Activated B cell treated with CpG ODN at 0.5 μM for 24 hours (primary cell): ENCODE measurements at places on chromosomes 11 and 22. TPM values are rescaled to one million over a fixed set of nuclear protein-coding genes. Genes with fewer than 3 reads are reported as not detected.

The TMEM45B gene
- total RNA-seq = not detected in 2 replicates

The NCF4 gene
- 120 and 121 TPM in 2 replicates for total RNA-seq

The MS4A13 gene
- not detected in 2 replicates for total RNA-seq

The MRPL16 gene
- 56.4 and 57.7 TPM in 2 replicates for total RNA-seq

The MCAM gene
- total RNA-seq = 0.15 and 0.20 TPM in 2 replicates

The SCGB1C1 gene
- not detected in 2 replicates for total RNA-seq

The HBG2 gene
- total RNA-seq = not detected in 2 replicates

The OR5B21 gene
- total RNA-seq = 0.60 and 0.71 TPM in 2 replicates

The APOA1 gene
- 0.31 TPM in 1 of 2 replicates, not detected in the other for total RNA-seq

The SIRT3 gene
- 21.8 and 23.0 TPM in 2 replicates for total RNA-seq

The KRTAP5-2 gene
- not detected in 2 replicates for total RNA-seq

The SAA1 gene
- total RNA-seq = not detected in 2 replicates

The OPCML gene
- not detected in 2 replicates for total RNA-seq

The OR51G1 gene
- not detected in 2 replicates for total RNA-seq

The AKIP1 gene
- 7.1 and 9.0 TPM in 2 replicates for total RNA-seq

The OR52E8 gene
- total RNA-seq = not detected in 2 replicates

The PDE3B gene
- 11.3 and 13.4 TPM in 2 replicates for total RNA-seq

The LRRC32 gene
- 25.8 and 27.8 TPM in 2 replicates for total RNA-seq

The SDHD gene
- total RNA-seq = 79.9 and 82.1 TPM in 2 replicates

The FDX1 gene
- total RNA-seq = 8.7 and 9.4 TPM in 2 replicates

The CDC45 gene
- total RNA-seq = 3.9 and 4.1 TPM in 2 replicates

The OR5AP2 gene
- total RNA-seq = not detected in 2 replicates

The SLC37A2 gene
- 21.3 and 27.5 TPM in 2 replicates for total RNA-seq

The CLCF1 gene
- 28.2 and 30.7 TPM in 2 replicates for total RNA-seq

The OR52N4 gene
- 1.1 and 2.2 TPM in 2 replicates for total RNA-seq

The OR4D5 gene
- not detected in 2 replicates for total RNA-seq

The TPBGL gene
- total RNA-seq = not detected in 2 replicates

The ZFP91 gene
- 50.8 and 52.9 TPM in 2 replicates for total RNA-seq

The SYT12 gene
- total RNA-seq = not detected in 2 replicates

The KDELR3 gene
- total RNA-seq = not detected in 2 replicates

The OR51M1 gene
- not detected in 2 replicates for total RNA-seq

The FZD4 gene
- not detected in 2 replicates for total RNA-seq

The PACSIN2 gene
- 47.5 and 48.9 TPM in 2 replicates for total RNA-seq

The GGT5 gene
- total RNA-seq = not detected in 2 replicates

The OR8D4 gene
- total RNA-seq = not detected in 2 replicates

The CEND1 gene
- 0.27 and 0.34 TPM in 2 replicates for total RNA-seq

The KCNQ1 gene
- 6.5 and 8.6 TPM in 2 replicates for total RNA-seq

The SHANK2 gene
- total RNA-seq = 0.24 and 0.56 TPM in 2 replicates

The TSPAN18 gene
- 2.8 and 3.0 TPM in 2 replicates for total RNA-seq

The WNT7B gene
- not detected in 2 replicates for total RNA-seq

The PHF21B gene
- total RNA-seq = not detected in 2 replicates

The HORMAD2 gene
- not detected in 2 replicates for total RNA-seq

The MUC2 gene
- not detected in 2 replicates for total RNA-seq

The MS4A6E gene
- total RNA-seq = not detected in 2 replicates

The SELENOH gene
- 210 and 224 TPM in 2 replicates for total RNA-seq

The HIC2 gene
- total RNA-seq = 6.5 and 7.1 TPM in 2 replicates

The VWA5A gene
- total RNA-seq = 1.5 and 2.1 TPM in 2 replicates
